Smooth muscle cell of the umbilical artery (primary cell): ENCODE measurements at places on chromosomes 13 and 19. TPM values are rescaled to one million over a fixed set of nuclear protein-coding genes. Genes with fewer than 3 reads are reported as not detected.

Gene ZNF530
- 2.1 and 3.0 TPM in 2 replicates for total RNA-seq

Gene CACNG7
- 1.1 and 4.2 TPM in 2 replicates for total RNA-seq

Gene SLC7A9
- total RNA-seq = 0.59 TPM in 1 of 2 replicates, not detected in the other

Gene KCNN4
- 0.30 and 1.0 TPM in 2 replicates for total RNA-seq

Gene C19orf73
- 0.89 and 0.97 TPM in 2 replicates for total RNA-seq

Gene PCDH17
- under 0.01 and 0.60 TPM in 2 replicates for total RNA-seq

Gene PSG1
- not detected in 2 replicates for total RNA-seq

Gene IER2
- 10.7 and 14.6 TPM in 2 replicates for total RNA-seq

Gene KCNRG
- 5.2 and 7.4 TPM in 2 replicates for total RNA-seq

Gene FBN3
- total RNA-seq = not detected in 2 replicates

Gene SPACA4
- total RNA-seq = not detected in 2 replicates

Gene LSM7
- total RNA-seq = 105 and 126 TPM in 2 replicates

Gene CBARP
- 4.2 and 9.7 TPM in 2 replicates for total RNA-seq

Gene LGI4
- total RNA-seq = under 0.01 and 0.05 TPM in 2 replicates

Gene EPSTI1
- total RNA-seq = 2.7 and 9.8 TPM in 2 replicates

Gene MAMSTR
- total RNA-seq = 0.55 and 0.59 TPM in 2 replicates

Gene OR7C2
- not detected in 2 replicates for total RNA-seq

Gene SYNGR4
- not detected in 2 replicates for total RNA-seq

Gene ENOX1
- 2.1 TPM in 2 replicates for total RNA-seq

Gene MEDAG
- 5.0 and 35.9 TPM in 2 replicates for total RNA-seq

Gene FCGBP
- 1.2 and 2.2 TPM in 2 replicates for total RNA-seq

Gene SPIB
- total RNA-seq = not detected in 2 replicates

Gene PRTN3
- total RNA-seq = not detected in 2 replicates

Gene C13orf46
- total RNA-seq = 0.59 and 1.8 TPM in 2 replicates

Gene LRRC63
- under 0.01 and 0.09 TPM in 2 replicates for total RNA-seq

Gene KASH5
- total RNA-seq = not detected in 2 replicates

Gene ZNF566
- total RNA-seq = 10.1 and 11.4 TPM in 2 replicates

Gene COMMD6
- 33.2 and 60.3 TPM in 2 replicates for total RNA-seq

Gene VSTM2B
- total RNA-seq = not detected in 2 replicates

Gene TEX26
- total RNA-seq = not detected in 2 replicates

Gene CATSPERD
- not detected in 2 replicates for total RNA-seq

Gene SELENOV
- not detected in 2 replicates for total RNA-seq

Gene OR7E24
- not detected in 2 replicates for total RNA-seq

Gene MOB3A
- 14.0 and 36.9 TPM in 2 replicates for total RNA-seq

Gene GNA15
- under 0.01 and 0.46 TPM in 2 replicates for total RNA-seq
